ENCODE measurements at places on chromosomes 3 and 15. TPM values are rescaled to one million over a fixed set of nuclear protein-coding genes. Genes with fewer than 3 reads are reported as not detected.

GRCh38 chr3:59001675-59002074 is 48.1 kb downstream of the CFAP20DC start:
- no peak for DNase-seq

- no peak for DNase-seq
Measured at GRCh38 chr3:73568371-73568862, 56.3 kb downstream of the PDZRN3 start.

DNA sequence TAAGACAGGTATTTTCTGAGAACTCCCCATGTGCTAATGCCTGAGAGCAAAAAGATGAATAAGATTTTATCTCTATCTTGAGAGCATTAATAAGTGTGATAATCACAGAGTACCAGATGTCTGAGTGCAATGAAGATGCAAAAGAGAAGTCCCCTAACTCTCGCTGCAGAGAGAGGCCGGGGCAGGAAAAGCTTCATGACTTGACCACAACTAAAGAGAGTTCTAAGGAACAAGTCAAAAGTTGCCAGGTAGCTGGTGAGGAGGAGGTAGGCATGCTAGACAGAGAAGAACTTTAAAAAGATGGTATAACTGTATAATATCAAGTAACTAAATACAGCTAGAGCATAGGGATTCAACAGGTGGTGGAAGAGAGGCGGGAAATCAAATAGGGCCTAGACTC is 28.8 kb downstream of the MTMR10 start:
- no peak for DNase-seq

TSC22D2 gene
- polyA plus RNA-seq = 57.1 TPM

ACAN gene
- 4.5 TPM for polyA plus RNA-seq

DNA sequence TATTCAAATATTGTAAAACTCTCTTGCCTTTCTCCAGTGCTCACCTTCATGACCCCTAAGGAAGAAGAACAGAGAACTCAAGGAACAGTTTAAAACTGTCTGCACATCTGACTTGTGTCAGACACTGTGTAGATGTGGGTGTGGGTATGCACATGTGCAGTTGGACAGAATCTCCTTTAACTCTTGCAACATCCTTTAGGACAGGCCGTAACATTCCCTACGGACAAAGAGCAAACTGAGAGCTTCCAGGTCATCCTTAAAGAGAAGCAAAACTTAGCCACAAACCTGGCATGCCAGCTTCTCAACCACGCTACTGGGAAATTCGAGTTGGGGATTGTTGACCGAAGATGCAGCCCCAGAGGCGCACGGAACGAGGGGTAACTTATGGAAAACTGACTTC is 4.1 kb upstream of the SFMBT1 start:
- DNase-seq = no peak

TICRR gene
- 3.8 TPM for polyA plus RNA-seq

GP9 gene
- polyA plus RNA-seq = 0.30 TPM
